Right atrium auricular region (tissue), 2 donors: ENCODE measurements at places on chromosomes 6 and 20. TPM values are rescaled to one million over a fixed set of nuclear protein-coding genes. Genes with fewer than 3 reads are reported as not detected.

Gene PRDM13
- not detected for total RNA-seq

Gene HLA-DQA2
- total RNA-seq: not detected

Gene SALL4
- not detected for total RNA-seq

Gene SLC12A5
- total RNA-seq: not detected

Gene TCFL5
- 4.8 TPM for total RNA-seq

Gene RBBP9
- 9.1 TPM for total RNA-seq

Gene DLK2
- total RNA-seq: not detected

Gene KATNA1
- 11.2 TPM for total RNA-seq

Gene FAM217A
- not detected for total RNA-seq

Gene PLN
- total RNA-seq: 1,831 TPM

- no peak for DNase-seq
- no peak overlapping the region for H3K4me3 ChIP-seq
- H3K36me3 ChIP-seq: no peaks in the 10 kb centered on the region
- H3K4me1 ChIP-seq: peaks cover 2% of the 10 kb centered on the region
- H3K27ac ChIP-seq: no peak overlapping the region
Measured at GRCh38 chr6:77092971-77093370, 370.3 kb downstream of the HTR1B start.

GRCh38 chr20:24866008-24866407, 83.1 kb upstream of the CST7 start:
- no peaks in the 10 kb centered on the region for H3K4me1 ChIP-seq
- H3K27me3 ChIP-seq: no peaks in the 10 kb centered on the region
- no peak overlapping the region for H3K27ac ChIP-seq
- DNase-seq: no peak

DNA sequence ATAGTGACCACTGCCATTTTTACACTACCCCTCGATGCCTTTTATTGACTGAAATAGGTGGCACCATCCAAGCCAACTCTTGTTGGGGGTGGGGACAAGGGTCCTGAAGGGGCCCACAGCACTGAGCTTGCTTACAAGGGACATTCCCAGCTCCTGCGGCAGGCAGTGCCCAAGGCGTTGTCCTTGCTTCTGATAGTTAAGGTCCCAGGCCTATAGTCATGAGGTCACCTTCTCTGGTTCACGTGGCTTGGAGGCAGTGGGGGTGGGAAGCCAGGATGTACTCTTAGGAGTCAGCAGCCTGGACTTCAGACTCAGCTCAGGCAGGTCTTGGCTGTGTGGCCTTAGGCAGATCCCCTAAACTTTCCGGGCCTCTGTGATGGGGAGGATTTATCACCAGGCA, 48.6 kb downstream of the TOX2 start:
- H3K36me3 ChIP-seq: no peaks in the 10 kb centered on the region
- no peaks in the 10 kb centered on the region for H3K4me1 ChIP-seq
- H3K4me3 ChIP-seq: no peak overlapping the region
- no peak for DNase-seq
- H3K27ac ChIP-seq: no peak overlapping the region

DNA sequence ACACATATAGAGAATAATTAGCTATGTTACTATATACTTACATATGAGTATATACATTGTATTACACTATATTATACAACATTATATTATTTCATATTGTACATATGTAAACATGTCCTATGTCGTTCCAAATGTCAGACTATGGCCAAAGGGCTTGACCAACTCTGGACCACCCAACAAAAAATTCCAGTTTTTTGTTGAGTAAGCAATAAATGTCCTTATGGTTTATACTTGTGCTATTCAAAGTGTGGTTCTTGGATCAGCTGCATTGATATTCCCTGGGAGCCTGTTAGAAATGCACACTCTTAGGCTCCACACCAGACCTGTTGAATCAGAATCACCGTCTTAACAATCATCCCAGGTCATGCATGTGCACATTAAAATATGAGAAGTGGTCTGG, 225.4 kb upstream of the ZFP64 start:
- H3K36me3 ChIP-seq: no peaks in the 10 kb centered on the region
- no peak for DNase-seq
- no peaks in the 10 kb centered on the region for H3K4me1 ChIP-seq
- no peak overlapping the region for H3K4me3 ChIP-seq
- no peaks in the 10 kb centered on the region for H3K27me3 ChIP-seq

DNA sequence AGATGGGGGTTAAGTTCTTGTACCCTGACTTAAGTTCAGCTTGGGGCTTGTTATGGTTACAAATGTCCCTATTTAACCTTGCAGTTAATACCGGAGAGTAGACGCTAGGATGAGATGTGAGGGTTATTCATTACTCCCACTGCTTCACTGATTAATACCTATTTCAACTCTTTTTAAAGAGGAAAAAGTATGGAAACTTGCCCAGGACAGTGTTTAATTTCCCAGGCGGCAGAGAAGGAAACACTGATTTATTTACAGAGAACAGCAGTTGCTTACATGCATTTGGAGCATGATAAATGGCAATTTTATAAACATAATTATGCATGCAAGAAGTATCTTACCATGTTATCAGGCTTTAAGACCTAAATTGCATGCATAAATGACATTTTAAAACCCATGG, 137.7 kb downstream of the RCAN2 start:
- H3K4me1 ChIP-seq: no peaks in the 10 kb centered on the region
- no peaks in the 10 kb centered on the region for H3K36me3 ChIP-seq

- DNase-seq: no peak
- H3K27ac ChIP-seq: no peak overlapping the region
- no peaks in the 10 kb centered on the region for H3K36me3 ChIP-seq
- no peaks in the 10 kb centered on the region for H3K4me1 ChIP-seq
- H3K27me3 ChIP-seq: no peaks in the 10 kb centered on the region
Measured at GRCh38 chr6:67971812-67972211, 663.3 kb upstream of the ADGRB3 start.

DNA sequence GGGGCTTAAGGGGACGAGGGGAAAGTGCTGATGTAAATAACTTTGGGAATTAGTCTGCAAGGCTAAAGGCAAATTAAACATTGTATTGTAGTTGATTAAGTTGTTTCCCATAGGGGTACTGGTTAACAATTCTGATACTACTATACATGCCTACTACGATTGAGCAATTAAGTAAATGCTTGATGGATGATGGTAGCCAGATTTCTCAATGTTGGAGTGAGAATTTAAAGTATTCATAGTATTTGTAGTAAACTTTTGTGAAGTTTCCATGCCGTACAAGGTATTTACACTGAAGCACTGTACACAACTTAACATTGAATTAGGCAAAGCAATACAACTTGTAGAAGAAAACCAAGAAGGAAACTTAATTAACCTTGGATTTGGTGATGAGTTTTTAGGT, 852.3 kb downstream of the QKI start:
- H3K36me3 ChIP-seq: no peaks in the 10 kb centered on the region
- H3K27ac ChIP-seq: no peak overlapping the region
- DNase-seq: no peak
- H3K4me1 ChIP-seq: no peaks in the 10 kb centered on the region
- H3K27me3 ChIP-seq: no peaks in the 10 kb centered on the region
- H3K4me3 ChIP-seq: no peak overlapping the region

GRCh38 chr6:139330826-139331500, 39.2 kb upstream of the TXLNB start:
- peaks cover 4% of the 10 kb centered on the region for H3K4me1 ChIP-seq
- no peak overlapping the region for H3K27ac ChIP-seq
- DNase-seq: no peak
- no peaks in the 10 kb centered on the region for H3K36me3 ChIP-seq
- H3K27me3 ChIP-seq: no peaks in the 10 kb centered on the region
- no peak overlapping the region for H3K4me3 ChIP-seq

DNA sequence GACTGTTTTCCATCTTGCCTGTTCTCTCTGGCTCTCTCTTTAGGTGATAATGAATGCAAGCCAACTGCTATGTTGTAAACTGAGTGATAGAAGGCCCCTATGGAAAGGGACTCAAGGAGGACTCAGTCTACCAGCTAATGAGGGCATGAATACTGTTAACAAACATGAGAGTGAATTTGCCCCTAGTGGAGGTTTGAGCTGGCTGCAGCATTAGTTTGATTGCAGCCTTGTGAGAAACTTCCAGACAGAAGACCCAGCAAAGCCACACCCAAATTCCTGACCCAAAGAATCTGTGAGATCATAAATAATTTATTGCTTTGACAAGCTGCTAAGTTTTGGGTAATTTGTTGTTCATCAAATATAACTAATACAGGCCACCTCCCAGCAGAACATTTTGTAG, 50.0 kb upstream of the PLCB1 start:
- DNase-seq: no peak
- no peak overlapping the region for H3K27ac ChIP-seq
- H3K36me3 ChIP-seq: no peaks in the 10 kb centered on the region
- H3K27me3 ChIP-seq: no peaks in the 10 kb centered on the region

GRCh38 chr6:121460170-121460569, 24.7 kb downstream of the GJA1 start:
- no peak overlapping the region for H3K4me3 ChIP-seq
- H3K27ac ChIP-seq: no peak overlapping the region
- H3K36me3 ChIP-seq: no peaks in the 10 kb centered on the region

DNA sequence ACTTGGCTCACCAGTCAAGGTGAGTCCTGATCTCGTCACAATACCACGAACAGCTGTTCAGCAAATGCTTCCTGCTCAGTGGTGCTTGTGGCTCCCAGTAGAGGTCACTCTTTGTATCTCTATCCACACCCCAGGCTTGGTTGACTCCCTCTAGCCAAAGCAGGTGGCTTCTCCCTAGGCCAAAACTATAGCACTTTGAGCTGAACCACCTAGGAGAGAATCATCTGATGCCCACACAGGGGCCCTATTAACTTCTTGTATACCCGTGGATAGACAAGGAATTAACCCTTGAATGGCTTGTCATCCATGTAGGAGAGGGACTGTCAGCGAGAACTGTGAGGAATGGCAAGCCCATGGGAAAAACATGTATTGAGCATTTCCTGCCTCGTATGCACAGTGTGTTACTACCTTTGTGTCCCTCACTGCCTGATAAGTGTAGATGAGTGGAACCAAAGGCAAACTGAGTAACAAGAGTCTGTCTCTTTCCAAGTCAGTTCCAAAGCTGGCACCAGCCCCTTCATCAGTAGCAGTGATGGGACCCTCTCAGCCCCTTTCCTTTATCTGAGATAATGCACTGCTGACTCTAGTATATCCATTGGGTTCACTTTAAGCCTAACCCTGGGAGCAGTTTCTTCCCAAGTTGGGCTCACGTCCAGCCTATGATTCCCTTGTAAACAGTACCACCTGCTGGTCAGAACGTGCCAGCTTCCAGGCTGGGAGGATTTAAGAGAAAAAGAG, 42.5 kb downstream of the EIF2S2 start:
- peaks cover 10% of the 10 kb centered on the region for H3K36me3 ChIP-seq
- peak; percentile 89 for DNase-seq
- no peak overlapping the region for H3K27ac ChIP-seq
- no peaks in the 10 kb centered on the region for H3K4me1 ChIP-seq
- H3K27me3 ChIP-seq: no peaks in the 10 kb centered on the region
- no peak overlapping the region for H3K4me3 ChIP-seq

DNA sequence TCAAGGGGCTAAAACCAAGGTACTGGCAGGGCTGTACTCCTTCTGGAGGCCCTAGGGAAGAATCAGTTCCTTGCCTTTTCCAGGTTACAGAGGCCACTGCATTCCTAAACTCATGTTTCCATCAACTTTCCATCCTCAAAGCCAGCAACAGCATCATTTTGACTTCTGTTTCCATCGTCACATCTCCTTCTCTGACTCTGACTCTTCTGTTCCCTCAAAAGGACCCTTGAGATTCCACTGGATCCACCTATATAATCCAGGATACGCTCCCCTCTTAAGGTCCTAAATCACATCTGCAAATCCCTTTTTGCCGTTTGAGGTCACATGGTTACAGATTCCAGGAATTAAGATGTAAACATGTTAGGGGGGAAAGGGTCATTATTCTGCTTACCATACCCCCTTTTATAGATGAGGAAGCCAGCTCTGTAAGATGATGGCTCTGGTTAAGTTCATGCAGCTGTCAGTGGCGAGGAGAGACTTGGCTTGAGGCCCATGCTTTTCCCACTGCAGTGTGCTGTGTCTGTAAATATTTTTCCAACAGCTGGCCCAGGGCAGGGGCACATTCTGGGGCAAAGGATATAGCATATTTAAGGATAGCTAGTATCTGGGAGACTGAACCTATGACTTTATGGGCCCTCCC, 114.6 kb downstream of the TNFRSF21 start:
- H3K4me1 ChIP-seq: no peaks in the 10 kb centered on the region
- no peak overlapping the region for H3K27ac ChIP-seq
- no peaks in the 10 kb centered on the region for H3K27me3 ChIP-seq
- no peak overlapping the region for H3K4me3 ChIP-seq

- no peaks in the 10 kb centered on the region for H3K36me3 ChIP-seq
- no peak for DNase-seq
- H3K27ac ChIP-seq: no peak overlapping the region
- H3K27me3 ChIP-seq: no peaks in the 10 kb centered on the region
- H3K4me3 ChIP-seq: no peak overlapping the region
Measured at GRCh38 chr20:63025534-63026331, 19.0 kb upstream of the BHLHE23 start.

DNA sequence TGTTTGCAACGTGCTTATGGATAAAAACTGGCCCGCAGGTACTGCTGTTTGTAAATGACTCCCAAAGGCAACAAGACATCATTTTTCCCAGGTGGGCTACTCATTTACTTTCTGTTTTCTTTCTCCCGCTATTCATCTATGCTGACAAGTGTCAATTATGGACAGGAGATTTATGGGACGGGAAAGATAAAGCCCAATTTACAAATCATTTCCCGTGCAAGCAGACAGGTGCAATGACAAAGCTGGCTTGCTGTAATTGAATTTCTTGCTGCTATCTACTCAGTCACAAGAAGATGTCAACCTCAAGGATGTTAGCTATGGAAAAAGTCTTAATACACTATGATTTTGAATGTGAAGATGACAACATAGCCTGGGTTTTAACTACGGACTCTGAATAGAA, 125.5 kb downstream of the EPHA7 start:
- H3K4me1 ChIP-seq: no peaks in the 10 kb centered on the region
- H3K27me3 ChIP-seq: no peaks in the 10 kb centered on the region
- no peaks in the 10 kb centered on the region for H3K36me3 ChIP-seq
- no peak for DNase-seq
- H3K27ac ChIP-seq: no peak overlapping the region
- H3K4me3 ChIP-seq: no peak overlapping the region

- no peaks in the 10 kb centered on the region for H3K27me3 ChIP-seq
- H3K27ac ChIP-seq: no peak overlapping the region
- H3K36me3 ChIP-seq: no peaks in the 10 kb centered on the region
- no peak overlapping the region for H3K4me3 ChIP-seq
- peaks cover 9% of the 10 kb centered on the region for H3K4me1 ChIP-seq
- DNase-seq: no peak
Measured at GRCh38 chr6:2447931-2448330, 202.5 kb upstream of the GMDS start.

DNA sequence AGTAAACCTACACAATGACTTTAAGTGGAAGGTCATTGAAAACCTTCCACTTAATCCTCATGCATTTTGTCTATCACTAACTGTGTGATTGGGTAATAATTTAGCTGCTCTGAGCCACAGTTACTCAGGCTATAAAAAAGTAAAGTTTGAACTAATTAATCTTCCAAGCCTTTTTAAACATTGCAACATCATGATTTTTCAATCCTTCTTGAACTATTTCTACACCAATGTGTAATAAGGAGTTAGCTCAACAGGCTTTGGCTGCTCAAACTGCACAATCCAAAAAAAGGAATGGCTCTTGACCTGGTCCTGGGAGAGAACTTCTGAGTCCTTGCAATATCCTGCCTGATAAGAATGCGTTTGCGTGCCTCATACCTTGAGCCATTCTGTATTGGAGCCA, 34.8 kb upstream of the FILIP1 start:
- DNase-seq: no peak
- H3K36me3 ChIP-seq: no peaks in the 10 kb centered on the region
- no peak overlapping the region for H3K4me3 ChIP-seq
- H3K27ac ChIP-seq: no peak overlapping the region
